Esophagus squamous epithelium (tissue), 5 donors: ENCODE measurements at places on chromosomes 4 and X.

- no peak for DNase-seq
Observed at GRCh38 chr4:55321707-55322264, 24.3 kb upstream of the SRD5A3 start.

DNA sequence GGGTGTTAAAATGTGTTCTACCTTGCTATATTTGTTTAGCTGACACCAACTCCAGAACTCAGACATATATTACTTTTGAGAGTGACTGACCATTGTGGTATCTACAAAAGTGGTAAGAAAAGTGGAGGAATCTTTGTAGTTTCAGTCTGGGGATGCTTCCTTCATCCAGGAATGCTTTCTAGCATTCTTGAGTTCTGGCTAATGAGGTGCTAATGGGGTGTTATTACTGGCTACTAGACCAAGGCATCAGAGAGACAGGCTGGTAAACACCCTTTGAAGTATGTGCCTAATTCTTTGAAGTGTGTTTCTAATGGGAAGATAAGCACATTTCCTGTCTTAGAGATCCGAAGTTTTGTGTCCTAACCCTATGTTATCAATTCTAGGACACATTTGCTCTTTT lies 310.4 kb downstream of the SPRY1 start:
- DNase-seq, result no peak

DNA sequence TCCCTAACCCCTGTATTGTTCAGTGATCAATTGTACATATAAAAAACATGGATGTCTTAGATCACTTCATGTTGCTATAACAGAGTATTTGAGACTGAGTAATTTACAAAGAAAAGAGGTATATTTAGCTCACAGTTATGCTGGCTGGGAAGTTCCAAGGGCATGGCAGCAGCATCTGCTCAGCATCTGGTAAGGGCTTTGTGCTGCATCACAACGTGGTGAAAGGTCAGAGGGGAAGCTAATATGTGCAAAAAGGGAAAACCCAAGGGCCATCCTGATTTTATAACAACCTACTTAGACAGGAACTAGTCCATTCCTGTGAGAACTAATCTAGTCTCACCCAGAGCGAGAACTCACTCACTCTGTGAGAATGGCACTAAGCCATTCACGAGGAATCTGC lies 128.2 kb upstream of the OTUD4 start:
- DNase-seq, result no peak

- no peak for DNase-seq
Observed at GRCh38 chr4:186473933-186474332, 81.4 kb downstream of the MTNR1A start.

DNA sequence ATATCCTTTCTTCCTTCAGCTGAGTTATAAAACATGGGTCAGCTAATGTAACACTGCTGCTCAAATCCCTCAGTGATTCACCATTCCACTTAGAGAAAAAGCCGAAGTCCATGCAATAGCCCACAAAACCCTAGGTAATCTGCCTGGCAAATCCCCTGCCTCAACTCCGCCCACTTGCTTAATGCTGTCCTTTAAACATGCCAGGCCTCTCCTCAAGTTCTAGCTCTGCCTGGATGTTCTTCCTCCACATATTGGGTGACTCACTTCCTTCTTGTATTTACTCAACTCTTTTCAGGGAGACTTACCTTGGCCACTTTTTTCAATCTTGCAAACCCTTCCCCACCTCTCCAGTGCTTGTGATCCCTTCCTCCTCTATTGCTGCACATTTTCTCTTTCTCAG lies 89.8 kb downstream of the EMCN start:
- DNase-seq, result no peak
